ENCODE measurements at places on chromosomes 12 and 14. TPM values are rescaled to one million over a fixed set of nuclear protein-coding genes. Genes with fewer than 3 reads are reported as not detected.

DNA sequence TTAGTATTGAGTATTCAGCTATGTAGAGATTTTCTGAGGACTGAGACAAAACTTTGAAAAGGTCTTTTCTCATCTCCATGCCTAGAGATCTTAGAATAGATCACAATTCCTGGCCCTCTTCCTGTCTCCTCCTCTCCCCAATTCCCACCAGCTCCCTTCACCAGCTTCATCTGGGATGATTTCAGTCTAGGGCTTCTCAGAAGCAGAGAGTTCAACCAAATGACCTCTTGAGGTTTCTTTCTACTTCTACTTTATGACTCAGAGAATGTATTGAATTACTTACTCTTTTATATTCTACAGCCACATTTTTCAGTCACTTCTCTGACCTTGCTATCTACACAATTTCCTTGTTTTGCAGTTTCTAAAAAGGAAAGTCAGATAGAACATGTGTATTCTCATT, 19.4 kb upstream of the SNX6 start:
- DNase-seq: no peak

DNA sequence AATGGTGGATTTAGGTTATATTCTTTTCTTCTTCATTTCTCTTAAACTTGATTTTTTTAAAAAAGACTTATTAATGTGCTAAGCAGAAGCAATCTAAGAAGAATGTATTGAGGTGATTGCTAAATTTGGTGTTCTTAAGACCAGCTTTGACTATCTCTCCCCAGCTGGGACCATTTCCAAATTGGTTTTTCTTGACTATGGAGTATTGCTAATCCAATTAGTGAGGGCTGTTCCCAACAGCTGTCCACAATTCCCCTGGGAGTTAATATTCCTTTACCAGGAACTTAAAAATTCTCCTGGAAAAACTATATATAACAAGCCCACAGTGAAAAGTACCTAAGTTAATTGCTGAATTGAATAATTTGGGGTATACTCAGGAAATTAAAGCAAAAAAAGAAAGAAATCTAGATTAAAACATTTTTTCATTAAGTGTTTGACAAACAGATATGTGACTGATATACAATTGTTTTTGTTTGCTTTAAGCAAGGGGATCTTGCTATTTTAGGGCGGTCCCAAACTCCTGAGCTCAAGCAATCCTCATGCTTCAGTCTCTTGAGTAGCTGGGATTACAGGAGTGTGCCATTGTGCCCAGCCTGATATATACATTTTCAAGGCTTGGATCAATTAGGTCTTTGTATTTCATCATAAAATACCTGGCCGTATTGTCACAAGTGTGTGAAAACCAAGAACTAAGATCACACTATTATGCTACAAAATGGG, 105.0 kb downstream of the FAR2 start:
- DNase-seq: no peak

DNA sequence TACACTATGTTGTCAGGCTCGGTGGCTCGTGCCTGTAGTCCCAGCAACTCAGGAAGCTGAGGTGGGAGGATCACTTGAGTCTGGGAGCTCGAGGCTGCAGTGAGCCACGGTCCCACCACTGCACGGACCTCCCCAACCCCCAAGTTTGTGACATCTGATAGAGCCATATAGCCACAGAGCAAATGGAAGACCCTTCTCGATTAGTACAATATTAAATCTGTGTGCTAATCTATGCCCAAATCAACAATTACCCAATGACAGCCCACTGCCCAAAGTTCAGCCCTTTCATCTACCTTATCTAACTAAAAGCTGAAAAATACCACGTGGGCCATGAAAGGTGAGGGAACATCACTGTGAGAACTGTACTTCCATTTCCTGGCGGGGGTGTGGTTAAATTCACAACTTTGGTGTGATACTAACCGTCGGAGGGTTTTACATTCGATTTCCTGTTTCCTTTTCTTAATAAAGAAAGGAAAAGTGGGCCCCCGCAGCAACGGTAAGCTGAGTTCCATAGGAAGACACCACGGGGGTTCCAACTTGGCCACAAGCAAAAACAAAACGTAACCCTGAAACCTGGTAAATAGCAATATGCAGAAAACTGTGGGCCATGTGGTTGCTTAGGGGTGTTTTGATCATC, 31.2 kb upstream of the FOS start:
- DNase-seq: no peak

DNA sequence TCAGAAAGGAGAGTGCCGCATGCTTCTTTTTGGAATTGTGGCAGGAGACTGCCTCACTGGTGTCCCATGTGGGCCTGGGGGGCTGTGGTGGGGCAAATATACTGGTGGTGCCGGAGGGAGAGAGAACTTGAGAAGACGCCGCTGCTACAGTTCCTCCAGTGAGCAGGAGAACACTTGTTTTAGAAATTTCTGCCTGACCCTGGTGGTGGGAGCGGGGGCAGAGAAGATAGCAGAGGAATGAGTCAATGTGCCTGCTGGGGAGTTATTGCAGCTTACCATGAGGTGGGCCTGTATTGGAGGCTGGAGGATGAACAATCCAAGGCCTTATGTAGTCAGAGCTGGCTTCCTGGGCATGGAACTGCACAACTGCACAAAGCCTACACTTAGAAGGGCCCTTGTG, 211.8 kb downstream of the SNAPC1 start:
- no peak for DNase-seq

DNA sequence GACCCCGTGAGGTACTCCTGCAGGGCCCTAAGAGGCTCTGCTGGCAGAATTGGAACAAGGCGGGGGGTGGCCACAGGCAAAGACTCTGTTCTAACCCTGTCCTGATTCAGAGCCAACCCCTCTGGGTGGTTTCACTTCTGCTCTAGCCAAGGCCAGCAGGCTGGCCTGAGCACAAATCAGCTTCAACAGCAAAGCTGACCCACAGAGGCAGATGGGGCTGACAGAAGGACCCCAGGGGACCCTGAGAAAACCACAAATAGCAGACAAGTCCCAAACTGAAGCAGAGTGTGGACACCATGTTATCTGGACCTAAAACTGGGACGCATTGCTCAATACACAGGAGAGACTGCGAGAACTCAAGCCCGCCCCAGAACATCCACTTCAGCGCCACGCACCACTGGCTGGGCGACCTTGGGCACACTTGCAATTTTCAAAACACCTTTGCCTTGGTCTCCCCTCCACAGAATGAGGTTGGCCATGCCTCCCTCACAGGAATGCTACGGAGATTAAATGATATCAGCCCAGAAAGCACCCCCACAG, 76.4 kb upstream of the DICER1 start:
- no peak for DNase-seq

DNA sequence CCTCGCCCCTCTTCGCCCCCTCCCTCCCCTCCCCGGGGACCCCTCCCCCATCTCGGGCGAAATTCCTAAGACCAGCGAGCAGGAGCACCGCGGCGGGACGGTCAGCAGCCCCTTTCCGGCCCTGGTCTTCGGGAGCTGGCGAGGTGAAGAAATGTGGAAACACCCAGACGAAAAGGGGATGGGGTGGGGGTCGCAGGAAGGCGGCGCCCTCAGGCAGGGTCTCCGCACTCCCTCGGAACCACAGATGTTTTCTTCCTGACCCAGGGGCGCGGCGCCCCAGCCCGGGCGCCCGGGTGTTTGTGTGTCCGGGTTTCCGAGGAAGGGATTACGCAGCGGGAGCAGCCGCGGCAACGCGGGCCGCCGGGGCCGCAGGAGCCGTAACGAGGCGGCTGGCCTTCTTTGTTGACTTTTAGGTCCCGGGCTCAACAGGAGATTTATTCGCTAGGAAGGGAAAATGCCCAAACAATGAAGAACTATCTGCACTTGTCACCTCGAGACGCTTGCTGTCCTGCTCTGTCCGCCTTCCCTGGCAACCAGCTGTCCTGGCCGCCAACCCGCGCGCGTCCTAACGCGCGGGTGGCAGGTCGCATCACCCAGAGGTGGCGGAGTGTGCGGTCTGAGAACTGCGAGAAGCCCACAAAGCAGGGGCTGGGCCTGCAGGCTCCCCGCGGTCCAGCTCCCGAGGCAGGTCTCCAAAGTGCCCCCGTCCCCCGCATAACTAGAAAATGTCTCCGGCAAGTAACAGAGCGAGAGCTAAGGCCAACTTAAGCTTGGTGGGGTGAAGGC, 7.0 kb downstream of the FOXA1 start:
- peak; percentile 78 for DNase-seq

GRCh38 chr14:92519246-92520101, 5.9 kb downstream of the RIN3 start:
- DNase-seq: no peak

DNA sequence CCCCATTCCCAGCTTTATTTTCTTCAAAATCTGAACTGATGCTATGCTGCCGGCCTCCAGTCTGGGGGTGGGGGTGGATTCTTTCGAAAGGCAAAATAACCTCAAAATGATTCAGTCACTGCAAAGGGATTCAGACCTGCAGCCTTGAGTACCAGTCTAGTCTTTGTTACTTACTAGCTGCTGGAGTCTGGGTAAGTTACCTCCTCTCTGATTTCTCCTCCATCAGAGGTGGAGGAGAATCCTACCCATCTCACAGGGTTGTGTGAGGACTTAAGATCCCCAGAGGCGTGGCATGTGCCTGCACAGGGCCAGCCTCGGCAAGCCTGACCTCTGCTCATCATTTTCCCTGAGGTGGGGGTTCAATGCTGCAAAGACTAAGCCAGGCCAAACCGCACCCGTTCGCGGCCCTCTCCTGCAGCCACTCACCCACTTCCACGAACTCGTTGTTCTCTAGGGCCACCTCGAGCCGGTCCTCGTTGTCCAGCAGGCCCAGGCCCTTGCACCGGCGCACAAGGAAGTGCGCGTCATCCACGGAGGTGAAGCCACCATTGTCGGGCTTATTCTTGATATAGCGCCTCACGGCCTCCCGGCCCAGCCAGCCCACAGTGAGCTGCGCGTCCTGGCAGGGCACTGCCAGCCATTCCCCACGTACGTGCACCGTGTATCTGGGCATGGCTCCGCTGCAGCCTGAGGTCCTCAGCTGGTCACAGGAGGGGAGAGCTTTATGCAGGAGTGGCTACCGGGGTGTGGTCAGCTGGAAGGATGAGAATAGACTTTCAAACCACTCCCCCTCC, 709 bp downstream of the HAL start:
- DNase-seq: no peak

DNA sequence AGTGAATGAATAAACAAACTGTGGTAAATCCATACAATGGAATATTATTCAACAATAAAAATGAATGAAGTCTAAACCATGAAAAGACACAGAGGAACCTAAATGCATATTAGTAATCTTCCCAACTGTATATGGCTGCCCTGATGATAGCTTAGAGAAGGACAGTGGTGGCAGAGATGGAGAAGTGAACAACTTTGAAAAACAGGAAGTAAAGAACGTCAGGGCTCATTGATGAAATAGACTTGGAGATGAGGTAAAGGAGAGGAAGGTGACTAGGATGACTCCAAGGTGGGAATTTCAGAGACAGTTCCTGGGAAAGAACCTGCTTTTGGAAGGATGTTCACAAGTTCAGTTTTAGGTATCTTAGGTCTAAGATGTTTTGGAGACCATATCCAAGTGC, 36.3 kb upstream of the NT5DC3 start:
- DNase-seq: no peak

DNA sequence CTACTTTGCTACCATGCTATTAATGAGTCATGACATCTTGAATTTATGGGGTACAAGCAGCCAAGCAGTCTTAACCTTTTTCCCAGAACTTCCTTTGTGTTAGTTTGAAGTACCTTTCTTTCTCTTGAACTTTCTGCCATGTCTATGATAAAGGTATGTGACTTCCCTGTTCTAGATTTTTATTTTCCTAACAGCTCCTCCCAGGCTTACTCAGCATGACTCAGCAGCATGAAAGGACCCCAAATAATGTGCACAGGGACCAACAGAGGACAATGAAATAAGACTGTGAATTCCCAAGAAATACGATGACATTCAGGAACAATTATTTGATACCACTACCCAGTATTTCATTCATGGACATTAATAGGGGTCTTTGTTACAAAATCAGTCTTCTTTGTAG, 60.0 kb downstream of the TTC6 start:
- DNase-seq: no peak

DNA sequence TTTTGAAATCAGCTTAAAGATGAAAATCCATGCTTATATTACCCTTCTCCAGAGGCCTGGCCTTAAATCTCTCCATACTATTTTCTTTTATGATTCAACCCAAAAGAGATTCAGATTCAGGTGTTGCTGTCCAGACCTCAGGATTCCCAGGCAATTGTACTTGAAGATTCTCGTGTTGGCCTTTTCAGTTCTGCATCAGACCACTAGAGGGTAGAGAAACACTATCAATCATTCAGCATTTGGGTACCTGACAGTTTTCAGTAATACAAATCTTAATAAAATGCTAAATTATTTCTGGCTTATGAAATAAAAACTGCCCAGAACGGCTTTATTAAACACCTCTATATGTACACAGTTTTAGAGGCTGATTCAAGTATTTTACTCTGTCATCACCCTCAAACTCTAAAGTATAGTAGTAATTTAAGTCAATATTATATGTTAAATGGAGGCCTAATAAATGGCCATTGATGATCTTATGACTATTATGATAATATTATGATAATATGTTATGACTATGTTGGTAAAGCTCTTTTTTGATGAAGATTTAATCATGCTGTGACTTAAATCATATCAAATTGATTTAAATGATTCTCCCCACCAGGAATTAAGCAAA, 301.1 kb downstream of the DUSP6 start:
- DNase-seq: no peak

DNA sequence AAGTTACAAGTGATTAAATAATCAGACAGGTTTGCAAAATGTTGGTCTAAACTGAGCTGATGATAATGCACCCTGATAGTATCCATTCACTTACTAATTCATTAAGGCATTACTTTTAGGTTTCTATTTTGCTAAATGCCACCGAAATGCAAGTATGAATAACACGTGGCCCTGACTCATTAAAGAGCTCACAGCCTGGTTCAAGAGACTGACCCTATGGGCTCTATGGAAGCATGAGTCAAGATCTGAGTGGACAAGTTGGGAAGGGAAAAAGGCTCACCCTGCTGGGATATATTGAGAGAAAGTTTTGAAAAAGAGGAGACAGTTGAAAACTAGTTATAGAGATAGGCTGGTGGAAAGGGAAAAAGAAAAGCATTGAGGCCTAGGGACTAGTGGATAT, 14.8 kb upstream of the LRRC9 start:
- DNase-seq: no peak

GRCh38 chr12:82329508-82329907, 28.7 kb downstream of the CCDC59 start:
- DNase-seq: no peak

- no peak for DNase-seq
Observed at GRCh38 chr12:77907936-77908335, 77.2 kb downstream of the NAV3 start.

DNA sequence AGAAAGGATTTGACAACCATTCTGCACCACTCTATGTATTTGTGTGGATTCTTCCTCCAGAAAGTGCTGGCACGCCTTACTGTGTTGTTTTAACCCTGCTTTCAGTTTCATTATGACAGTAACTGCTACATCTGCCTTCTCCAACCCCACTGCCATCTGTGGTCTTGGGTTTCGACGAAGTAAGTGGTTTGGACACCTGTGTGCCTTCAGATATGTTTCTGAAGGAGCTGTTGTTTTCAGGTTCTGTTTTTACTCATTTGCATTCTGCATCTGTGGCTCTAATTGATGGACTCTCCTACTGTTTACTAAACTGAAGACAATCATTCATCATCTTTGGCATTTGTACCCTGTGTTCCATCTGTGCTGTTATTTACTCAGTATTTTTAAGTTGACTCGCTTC, 4.1 kb downstream of the TSHR start:
- no peak for DNase-seq

The LPAR5 gene
- total RNA-seq: 0.19 TPM

The CLEC4A gene
- 0.32 TPM for total RNA-seq

The DPF3 gene
- not detected for total RNA-seq

The RAD9B gene
- 3.8 TPM for total RNA-seq

The TGM1 gene
- total RNA-seq: 5.9 TPM

All from Caco-2 (cell line).